Jurkat, Clone E6-1 (cell line): ENCODE measurements at places on chromosomes 2 and 18.

- DNase-seq, result peak; percentile 1
Measured at GRCh38 chr18:74722237-74722636, 124.6 kb downstream of the ZNF407 start.

DNA sequence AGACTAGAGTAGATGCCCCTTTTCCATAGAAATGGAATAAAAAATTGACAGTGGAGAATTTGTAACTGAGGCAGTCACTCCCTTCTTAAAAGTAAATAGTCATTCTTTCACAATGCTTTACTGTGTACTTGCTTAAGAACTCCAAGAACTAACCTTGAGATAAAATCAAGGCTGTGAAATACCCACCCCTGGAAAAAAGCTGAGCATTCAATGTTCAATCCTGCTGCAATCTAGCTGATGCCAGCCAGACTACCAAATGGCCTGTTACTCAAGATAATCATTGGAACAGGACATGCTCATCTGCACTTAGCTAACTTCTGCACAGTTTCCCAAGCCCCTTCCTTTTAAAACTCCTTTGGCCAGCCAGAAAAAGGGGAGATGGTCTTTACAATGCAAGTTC lies 367.4 kb upstream of the GULP1 start:
- DNase-seq, result no peak

GRCh38 chr2:73426176-73426575 lies 40.5 kb downstream of the ALMS1 start:
- no peak for DNase-seq

- no peak for DNase-seq
Measured at GRCh38 chr2:64804651-64805050, 150.9 kb upstream of the SERTAD2 start.

GRCh38 chr2:180672377-180672776 lies 308.0 kb upstream of the UBE2E3 start:
- DNase-seq, result no peak

GRCh38 chr18:37665346-37665745 lies 99.7 kb upstream of the CELF4 start:
- DNase-seq, result no peak

DNA sequence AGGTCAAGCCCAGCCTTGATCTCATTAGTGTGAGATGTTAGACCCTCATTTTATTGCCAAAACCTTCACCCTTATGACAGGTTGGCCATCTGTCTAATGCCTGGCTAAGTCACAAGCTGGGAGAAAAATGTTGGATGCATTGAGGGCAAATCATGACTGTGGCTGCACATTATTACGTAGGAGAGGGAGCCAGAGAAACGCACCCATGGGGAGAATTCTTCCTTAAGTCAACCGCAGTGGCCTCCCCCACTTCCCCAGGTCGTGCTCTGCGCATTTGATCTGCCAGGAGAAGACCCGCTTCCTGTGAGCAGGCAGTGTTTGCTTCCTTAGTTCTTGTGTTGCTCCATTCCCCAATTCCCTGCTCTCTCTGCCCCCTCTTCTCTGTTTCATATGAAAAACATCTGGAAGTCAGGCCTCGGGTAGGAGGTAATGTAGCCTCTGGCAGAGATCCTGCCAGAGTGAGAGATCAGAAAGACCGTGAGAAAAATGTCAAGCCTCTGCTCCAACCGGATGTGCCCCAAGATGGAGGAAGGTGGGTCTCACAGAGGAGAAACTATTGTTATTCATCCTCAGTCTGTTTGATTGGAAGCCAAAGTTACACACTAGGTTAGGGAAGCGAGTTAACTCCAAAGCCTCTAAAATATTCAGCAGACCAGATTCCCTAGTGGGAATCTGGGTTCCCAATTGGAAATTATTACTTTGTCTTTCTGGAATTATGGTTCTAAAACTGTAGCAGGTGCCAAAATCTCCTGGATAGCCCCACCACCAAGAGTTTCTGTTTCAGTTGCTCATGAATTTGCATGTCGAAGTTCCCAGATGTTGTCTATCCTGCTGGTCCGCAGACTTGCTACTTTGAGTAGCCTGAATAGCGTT lies 144.3 kb upstream of the PELI1 start:
- no peak for DNase-seq

- no peak for DNase-seq
Measured at GRCh38 chr2:25955036-25955435, 27.3 kb downstream of the KIF3C start.

DNA sequence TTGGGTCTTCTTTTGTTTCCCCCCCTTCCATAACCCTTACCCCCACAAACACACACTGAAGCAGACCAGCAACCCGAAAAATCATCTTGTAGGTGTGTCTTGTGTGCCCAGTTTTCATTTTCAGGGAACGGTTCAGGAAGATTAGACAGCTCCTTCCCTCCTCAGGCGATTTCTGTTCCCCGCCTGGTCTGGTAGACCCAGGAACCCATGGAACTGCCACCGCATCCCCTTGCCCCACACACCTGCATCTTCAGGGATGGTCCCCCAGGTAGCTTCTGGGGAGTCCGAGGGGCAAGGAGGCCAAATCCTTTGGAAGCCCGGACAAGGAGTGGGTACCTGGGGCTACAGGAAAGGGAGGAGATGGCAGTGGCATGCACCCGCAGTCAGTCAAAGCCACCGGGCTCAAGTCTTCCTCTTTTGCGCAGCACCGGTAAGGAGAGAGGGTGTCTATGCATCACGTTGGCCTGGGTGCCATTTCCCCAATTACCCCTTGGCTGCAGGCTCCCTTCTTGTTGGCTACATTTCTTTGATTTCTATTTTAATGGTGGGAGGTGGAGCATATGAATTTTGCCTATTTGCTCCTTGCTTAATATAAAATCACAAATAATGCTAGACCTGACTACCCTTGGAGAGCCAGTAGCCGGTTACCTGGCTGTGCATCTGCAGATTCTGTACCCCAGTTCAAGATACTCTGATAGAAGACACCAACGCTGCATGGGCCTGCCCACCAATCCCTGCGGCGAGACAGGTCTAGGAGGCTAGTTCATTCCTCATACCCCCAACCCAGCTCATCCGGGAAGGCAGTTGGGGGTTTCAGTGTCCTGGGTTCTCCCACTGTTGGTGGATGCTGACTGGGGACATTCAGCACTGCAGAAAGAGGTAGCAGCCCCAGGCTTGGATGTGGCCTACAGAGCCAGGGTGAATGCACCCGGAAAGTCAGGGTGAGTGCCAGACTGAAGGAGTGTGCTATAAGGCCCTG lies 30.0 kb upstream of the ATP6V1B1 start:
- no peak for DNase-seq
